ENCODE measurements at places on chromosomes 5 and 9.

- no peak for DNase-seq
Observed at GRCh38 chr9:38194870-38195269, 125.8 kb upstream of the SHB start.

DNA sequence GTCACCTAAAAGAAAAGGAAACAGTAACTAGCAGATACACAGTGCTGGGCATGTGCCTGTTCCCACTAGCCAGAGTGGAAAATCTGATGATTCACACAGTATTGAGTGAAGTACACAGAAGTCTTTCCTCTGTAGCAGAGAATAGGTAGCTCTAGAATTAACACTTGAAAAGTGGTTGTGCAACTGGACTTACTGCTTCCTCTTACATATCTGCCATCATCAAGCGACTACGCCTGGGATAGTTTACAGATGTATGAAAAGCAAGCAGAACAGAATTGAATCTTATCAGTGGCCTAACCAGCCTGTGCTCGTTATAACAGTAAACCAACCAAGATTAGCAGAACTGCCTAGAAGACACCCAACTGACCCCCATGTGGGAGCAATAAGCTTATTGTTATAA lies 130.6 kb downstream of the DTWD2 start:
- DNase-seq = no peak

GRCh38 chr9:135567311-135567710 lies 5.8 kb downstream of the PAEP start:
- no peak for DNase-seq

DNA sequence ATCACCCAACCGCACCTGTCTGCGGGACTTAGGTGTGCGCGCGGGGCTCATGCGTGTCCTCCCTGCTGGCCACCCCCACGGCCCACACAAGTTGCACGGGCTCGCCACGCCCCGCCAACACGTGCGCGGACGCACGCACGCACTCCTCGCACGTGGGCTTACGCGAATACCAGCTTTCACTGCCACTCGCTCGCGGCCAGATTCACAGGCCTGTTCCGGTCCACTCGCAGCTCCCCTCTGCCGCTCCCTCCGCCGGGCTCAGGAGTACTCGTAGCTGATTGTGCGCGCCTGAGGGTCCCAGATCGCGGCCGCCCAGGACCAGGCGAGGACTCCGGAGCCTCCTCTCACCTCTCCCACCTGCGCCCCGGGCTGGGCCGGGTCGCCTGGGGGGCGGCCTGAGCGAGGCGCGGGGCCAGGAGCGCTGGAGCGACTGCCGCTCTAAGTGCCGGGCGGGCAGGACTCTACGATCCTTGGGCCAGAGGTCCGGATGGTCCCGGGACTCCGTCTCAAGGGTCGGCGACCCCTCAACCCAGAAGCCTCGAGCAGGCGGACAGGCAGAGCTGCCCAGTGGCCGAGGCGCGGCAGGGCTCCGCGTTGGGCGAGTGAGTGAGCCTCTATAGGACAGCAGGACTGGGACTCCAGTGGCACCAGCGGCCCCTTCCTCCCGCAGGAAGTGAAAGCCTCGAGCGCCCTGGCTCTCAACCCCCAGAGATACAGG lies 3.4 kb downstream of the PCDHGC5 start:
- DNase-seq = no peak

GRCh38 chr5:149799119-149799623 lies 69.1 kb downstream of the PPARGC1B start:
- DNase-seq = no peak

GRCh38 chr9:137234055-137234697 lies 3.5 kb downstream of the SLC34A3 start:
- no peak for DNase-seq

- no peak for DNase-seq
Observed at GRCh38 chr9:18357321-18357720, 116.6 kb upstream of the ADAMTSL1 start.

All from naive thymus-derived CD8-positive, alpha-beta T cell (primary cell).